Lung microvascular endothelial cell (primary cell): ENCODE measurements at places on chromosomes 4 and X. TPM values are rescaled to one million over a fixed set of nuclear protein-coding genes. Genes with fewer than 3 reads are reported as not detected.

DNA sequence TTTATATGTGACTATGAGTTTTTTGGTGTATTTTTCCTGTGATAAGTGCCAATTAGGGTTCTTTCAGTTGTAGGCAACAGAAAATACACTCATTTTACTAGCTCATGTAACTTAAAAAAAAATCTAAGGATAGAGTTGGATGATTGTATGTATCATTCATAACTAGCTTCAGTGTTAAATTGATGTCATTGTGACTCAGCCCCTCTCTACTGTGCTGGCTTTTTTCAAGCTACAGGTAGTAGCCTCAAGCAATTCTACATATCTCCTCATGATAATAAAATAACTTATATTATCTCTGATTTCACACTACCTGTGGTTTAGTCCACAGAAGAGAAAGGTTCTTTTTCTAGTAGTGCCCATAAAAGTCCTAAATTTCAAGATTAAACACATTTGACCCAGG, 11.9 kb downstream of the WDR17 start:
- no peak for DNase-seq

DNA sequence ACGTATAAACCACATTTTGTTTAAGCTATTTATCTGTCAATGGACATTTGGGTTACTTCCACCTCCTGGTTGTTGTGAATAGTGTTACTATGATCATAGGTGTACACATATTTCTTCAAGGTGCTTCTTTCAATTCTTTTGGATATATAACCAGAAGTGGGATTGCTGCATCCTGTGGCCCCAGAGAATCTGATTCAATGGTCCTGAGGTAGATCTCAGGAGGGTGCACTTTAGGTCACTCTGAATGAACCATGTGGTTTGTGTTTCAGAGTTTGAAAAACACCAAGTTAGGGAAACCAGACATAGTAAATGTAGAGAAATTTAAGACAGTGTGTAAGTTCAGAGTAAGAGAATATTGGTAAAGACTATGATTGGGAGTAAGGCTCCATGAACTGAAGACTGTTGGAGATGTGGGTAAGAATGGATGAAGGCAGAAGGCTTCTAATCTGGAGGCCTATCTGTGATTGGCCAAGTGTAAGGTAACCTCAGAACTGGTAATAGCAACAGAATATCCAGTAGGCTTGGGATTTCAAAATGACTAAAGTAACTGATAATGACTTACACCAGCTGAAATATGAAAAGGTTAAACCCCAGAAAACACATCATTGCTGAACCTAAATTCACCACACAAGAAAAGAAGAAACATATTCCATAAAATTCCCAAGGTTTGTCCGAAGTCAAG, 236.9 kb downstream of the CAMK2D start:
- no peak for DNase-seq

DNA sequence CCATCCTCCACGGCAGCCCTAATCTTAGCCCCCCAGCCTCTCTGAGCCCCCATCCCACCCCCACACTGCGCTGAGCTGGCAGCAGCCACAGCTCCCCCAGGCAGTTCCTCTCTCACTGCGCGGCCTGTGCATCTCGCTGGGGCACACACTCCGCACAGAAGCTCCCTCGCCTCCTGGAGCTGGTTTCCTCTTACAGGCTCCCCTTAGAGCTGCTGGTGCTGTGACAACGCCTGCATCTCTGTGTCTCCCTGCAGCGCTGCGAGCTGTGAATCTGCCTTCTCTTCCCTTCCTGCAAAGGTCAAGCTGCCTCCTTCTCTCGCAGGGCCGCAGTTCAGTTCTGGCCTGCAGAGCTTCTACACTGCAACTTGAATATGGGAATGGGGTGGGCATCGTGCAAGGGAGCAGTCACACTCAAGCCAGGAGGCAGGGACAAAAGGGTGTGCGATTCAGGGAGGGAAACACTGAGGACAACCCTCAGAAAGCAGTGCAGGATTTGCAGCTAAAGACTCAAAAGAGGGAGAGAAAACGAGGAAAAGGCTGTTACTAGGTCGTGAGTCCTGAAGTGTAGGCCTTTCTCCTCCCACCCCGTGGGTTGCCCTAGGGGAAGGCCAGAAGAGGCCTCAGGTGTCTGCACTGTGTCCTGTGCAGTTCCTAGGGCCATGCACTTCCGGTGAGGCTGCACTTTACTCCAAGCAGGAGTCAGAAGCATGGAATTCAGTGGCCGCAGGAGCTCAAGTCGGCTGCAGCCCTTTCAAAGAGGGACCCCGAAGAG, 87.0 kb downstream of the BCOR start:
- no peak for DNase-seq

ART3 gene
- total RNA-seq: not detected in 2 replicates

CNKSR2 gene
- not detected in 2 replicates for total RNA-seq

RIPPLY1 gene
- not detected in 2 replicates for total RNA-seq

STPG2 gene
- total RNA-seq: under 0.01 TPM in 1 of 2 replicates, not detected in the other

ITIH6 gene
- total RNA-seq: not detected in 2 replicates
